CD4-positive, alpha-beta T cell treated with Interleukin-17A for 4 hours (primary cell): ENCODE measurements at places on chromosomes 4 and X.
A peak's percentile ranks its signal among the peaks of the same experiment; 100 is the strongest.

GRCh38 chrX:13661735-13662288 lies 8.9 kb downstream of the TCEANC start:
- no peak for DNase-seq

DNA sequence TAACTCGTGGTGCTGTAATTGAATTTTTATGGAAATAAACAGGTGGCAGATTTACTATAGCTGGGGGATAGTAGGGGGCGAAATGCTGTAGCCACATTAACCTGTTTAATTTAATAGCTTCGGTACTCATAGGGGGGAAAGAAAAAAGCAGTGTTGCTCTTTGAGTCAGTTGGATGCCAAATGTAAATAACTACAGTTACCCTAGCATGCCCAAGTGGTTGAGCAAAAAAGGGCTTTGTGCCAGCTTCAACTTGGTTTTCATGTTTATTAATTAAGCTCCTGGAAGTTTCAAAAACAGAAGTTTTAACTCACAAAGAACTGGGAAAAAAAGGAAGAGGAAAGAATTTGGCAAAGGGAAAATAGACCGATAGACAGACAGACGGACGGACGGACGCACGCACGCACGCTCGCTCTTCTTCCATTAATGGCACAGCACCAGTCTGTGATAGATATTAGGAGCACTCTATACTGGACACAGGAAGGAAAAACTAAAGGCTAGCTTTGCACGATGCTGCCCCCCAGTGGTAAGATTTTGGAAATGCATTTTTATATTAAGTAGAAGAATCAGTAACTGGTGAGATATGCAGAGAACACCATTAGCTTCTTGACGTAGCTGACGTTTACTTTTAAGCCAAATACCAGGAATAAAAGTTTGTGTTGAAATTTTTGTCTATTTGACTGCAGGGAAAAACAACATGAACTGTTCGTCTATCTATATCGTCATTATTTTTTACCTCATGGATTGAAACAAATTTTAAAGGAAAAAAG lies 151.8 kb downstream of the SLC7A11 start:
- peak; percentile 13 for DNase-seq

GRCh38 chrX:115533485-115533884 lies 27.5 kb upstream of the PLS3 start:
- no peak for DNase-seq

- DNase-seq: no peak
These were observed 117.2 kb downstream of the TEX13C start for GRCh38 chrX:125436855-125437254.

DNA sequence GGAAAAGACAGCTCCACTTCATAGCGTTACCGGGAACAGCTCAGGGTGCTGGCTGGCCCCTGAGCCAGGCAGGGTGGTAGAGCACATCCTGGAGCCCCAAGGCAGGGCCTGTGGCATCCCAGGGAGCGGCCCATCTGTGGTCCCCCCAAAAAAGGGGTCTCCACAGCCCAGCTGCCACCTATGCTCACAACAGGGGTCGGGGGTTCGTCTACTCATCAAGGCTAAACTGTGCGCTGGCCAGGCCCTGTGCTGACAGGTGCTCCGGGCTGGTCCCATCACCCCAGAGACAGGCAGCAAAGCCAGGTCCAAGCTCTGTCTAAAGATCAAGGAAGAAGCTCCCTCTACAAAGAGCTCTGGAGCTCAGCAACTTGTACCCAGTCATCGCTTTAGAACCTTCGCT lies 77.9 kb downstream of the DCTD start:
- no peak for DNase-seq
